ENCODE measurements at places on chromosomes 3 and 15. TPM values are rescaled to one million over a fixed set of nuclear protein-coding genes. Genes with fewer than 3 reads are reported as not detected.

DNA sequence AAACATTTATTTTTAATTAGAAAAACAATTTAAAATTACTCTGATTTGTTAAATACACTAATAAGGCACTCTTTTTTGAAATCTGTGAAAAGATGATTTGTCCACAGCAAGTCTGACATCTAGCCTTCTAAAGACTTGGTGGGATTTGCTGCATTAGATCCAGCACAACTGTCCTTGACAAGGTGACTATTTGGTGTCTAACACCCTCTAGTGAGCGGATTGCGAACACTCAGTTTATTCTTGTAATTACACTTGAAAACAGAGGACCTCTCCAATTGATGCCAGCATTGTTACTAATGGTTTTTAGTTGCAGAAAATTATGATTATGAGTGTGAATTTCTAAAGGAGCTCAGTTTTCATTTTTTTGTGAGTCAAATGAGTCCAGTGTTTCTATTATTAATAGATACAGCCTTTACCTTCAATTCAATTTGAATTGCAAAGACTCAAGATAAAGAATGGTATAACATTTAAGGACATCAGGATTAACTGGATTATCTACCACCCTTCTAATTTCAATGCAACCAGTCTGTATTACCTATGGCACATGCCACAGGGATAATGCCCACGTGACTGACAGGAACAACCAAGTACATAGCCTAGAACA is 29.7 kb upstream of the STRIT1 start:
- H3K27me3 ChIP-seq: no peaks in the 10 kb centered on the region
- no peaks in the 10 kb centered on the region for H3K36me3 ChIP-seq
- H3K27ac ChIP-seq: no peak overlapping the region
- H3K4me3 ChIP-seq: no peak overlapping the region
- H3K4me1 ChIP-seq: no peaks in the 10 kb centered on the region

GRCh38 chr15:101526442-101526841 is 36.9 kb upstream of the PCSK6 start:
- no peak overlapping the region for H3K27ac ChIP-seq
- no peaks in the 10 kb centered on the region for H3K36me3 ChIP-seq
- DNase-seq: peak; percentile 90
- peaks cover 22% of the 10 kb centered on the region for H3K4me1 ChIP-seq
- H3K27me3 ChIP-seq: no peaks in the 10 kb centered on the region

- no peaks in the 10 kb centered on the region for H3K4me1 ChIP-seq
- no peak overlapping the region for H3K27ac ChIP-seq
- no peaks in the 10 kb centered on the region for H3K36me3 ChIP-seq
- no peaks in the 10 kb centered on the region for H3K27me3 ChIP-seq
- H3K4me3 ChIP-seq: no peak overlapping the region
Measured at GRCh38 chr3:8325306-8325705, 176.3 kb upstream of the LMCD1 start.

Gene CCR3
- total RNA-seq: not detected

Gene BFSP2
- total RNA-seq: not detected

Gene PBRM1
- 79.4 TPM for total RNA-seq

Gene EFCAB12
- total RNA-seq: 0.42 TPM

GRCh38 chr15:90531147-90531546 is 1.4 kb downstream of the CRTC3 start:
- H3K27me3 ChIP-seq: no peaks in the 10 kb centered on the region
- peaks cover 66% of the 10 kb centered on the region for H3K4me1 ChIP-seq
- H3K27ac ChIP-seq: peak overlapping the region; percentile 94
- H3K4me3 ChIP-seq: peak overlapping the region; percentile 93

DNA sequence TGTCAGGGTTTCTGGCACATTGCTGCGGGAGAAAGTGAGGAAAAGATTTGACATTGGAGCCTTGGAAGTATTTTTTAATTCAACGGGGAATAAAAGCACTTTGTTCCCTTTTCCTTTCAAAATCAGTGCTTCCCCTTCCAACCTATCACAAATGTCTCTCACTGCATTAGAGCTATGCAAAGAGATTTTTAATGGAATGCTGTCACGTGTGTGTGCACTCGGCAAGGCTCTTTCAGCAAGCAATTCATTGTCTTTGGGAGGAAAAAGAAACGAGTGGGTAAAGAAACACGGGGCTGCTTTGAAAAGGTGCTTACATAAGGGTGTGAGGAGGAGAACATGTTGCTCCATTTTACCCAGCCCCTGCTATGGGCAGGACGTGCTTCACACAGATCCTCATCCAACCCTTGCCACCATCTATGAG is 490.4 kb upstream of the PROK2 start:
- H3K27me3 ChIP-seq: no peaks in the 10 kb centered on the region
- no peak overlapping the region for H3K4me3 ChIP-seq
- no peak for DNase-seq
- peaks cover 53% of the 10 kb centered on the region for H3K4me1 ChIP-seq
- no peaks in the 10 kb centered on the region for H3K36me3 ChIP-seq

DNA sequence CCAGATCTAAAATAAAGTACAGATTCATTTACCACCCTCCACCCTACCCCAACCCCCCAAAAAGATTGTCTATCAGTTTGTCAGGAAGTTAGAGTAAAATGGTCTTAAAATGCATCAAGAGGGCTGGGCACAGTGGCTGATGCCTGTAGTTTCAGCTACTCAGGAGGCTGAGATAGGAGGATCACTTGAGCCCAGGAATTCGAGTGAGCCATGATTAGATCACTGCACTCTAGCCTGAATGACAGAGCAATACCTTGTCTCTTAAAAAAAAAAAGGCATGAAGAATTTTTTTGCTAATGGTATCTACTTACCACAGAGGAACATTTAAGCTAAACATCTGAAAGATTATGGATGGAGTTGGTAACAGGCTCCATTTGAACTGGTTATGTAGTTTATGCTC is 71.0 kb downstream of the RBM6 start:
- no peak overlapping the region for H3K27ac ChIP-seq
- DNase-seq: no peak
- no peak overlapping the region for H3K4me3 ChIP-seq

- H3K4me1 ChIP-seq: peaks cover 5% of the 10 kb centered on the region
- H3K36me3 ChIP-seq: no peaks in the 10 kb centered on the region
- H3K27me3 ChIP-seq: no peaks in the 10 kb centered on the region
- H3K4me3 ChIP-seq: no peak overlapping the region
- no peak for DNase-seq
- no peak overlapping the region for H3K27ac ChIP-seq
Measured at GRCh38 chr15:82804575-82804949, 1.3 kb downstream of the FSD2 start.

DNA sequence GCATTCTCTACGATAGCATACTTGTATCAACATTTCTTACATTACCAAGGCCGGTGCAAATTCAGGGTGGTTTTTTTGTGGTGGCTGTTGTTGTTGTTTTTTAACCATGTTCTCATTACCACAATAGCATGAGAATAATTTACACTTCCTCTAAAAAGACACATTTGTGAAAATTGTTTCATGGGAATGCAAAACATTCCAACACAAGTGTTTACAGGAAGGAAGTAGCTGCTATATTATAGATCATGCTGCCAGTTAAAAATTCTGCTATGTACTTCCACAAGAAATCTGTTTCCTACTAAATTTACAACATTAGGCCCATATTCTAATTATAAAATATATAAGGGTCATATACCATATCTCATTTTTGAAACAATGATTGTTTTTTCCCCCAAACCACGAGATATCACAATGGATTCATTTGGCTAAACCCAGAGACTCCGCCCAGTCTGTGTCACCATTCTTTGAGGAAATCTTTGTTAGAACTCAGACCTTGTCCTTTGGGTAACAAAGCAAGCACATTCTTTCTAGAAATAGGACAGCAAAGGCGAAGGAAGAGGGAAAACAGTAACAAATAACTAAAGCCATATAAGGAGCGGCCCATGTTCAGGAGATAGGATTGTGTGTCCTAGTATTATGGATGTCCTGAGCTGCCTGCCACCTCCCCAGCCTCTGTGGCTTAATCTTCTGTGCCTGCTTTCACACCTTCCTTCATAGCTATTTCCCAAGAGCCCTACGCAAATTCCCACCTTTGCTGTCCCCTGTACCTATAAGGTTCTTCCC is 60.1 kb downstream of the UACA start:
- DNase-seq: no peak
- peak overlapping the region; percentile 53 for H3K4me3 ChIP-seq
- H3K36me3 ChIP-seq: no peaks in the 10 kb centered on the region
- H3K27me3 ChIP-seq: no peaks in the 10 kb centered on the region
- peak overlapping the region; percentile 76 for H3K27ac ChIP-seq

GRCh38 chr3:16552757-16553156 is 39.3 kb upstream of the RFTN1 start:
- H3K36me3 ChIP-seq: no peaks in the 10 kb centered on the region
- no peak for DNase-seq
- no peaks in the 10 kb centered on the region for H3K27me3 ChIP-seq
- no peak overlapping the region for H3K4me3 ChIP-seq
- H3K27ac ChIP-seq: no peak overlapping the region

GRCh38 chr3:62942764-62943163 is 67.5 kb upstream of the CADPS start:
- no peak overlapping the region for H3K27ac ChIP-seq
- H3K27me3 ChIP-seq: no peaks in the 10 kb centered on the region
- H3K4me1 ChIP-seq: no peaks in the 10 kb centered on the region
- no peak overlapping the region for H3K4me3 ChIP-seq

Gene STAB1
- 101 TPM for total RNA-seq

DNA sequence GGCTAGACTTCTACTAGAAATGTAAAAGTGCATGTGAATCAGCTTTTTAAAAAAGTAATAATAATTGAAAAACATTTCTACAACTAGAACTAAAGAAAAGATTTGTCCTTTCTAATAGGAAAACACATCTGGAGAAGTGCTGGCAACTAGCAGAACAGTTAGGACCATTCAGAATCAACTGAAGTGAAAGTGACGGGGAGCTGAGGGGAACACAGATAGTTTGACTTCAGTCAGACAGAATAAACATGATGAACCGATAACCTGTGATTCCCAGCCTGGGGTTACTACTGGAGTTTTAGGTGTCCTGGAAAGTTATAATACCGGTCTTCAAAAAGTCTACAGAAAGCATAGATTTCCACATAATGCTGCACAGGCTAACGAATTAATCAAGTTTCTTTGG is 28.1 kb downstream of the OPA1 start:
- no peak for DNase-seq
- H3K27me3 ChIP-seq: no peaks in the 10 kb centered on the region
- no peak overlapping the region for H3K4me3 ChIP-seq
- no peaks in the 10 kb centered on the region for H3K4me1 ChIP-seq
- H3K36me3 ChIP-seq: peaks cover 19% of the 10 kb centered on the region

Gene FHIT
- total RNA-seq: 5.6 TPM

GRCh38 chr3:195186041-195186709 is 84.8 kb downstream of the XXYLT1 start:
- peaks cover 73% of the 10 kb centered on the region for H3K4me1 ChIP-seq
- H3K36me3 ChIP-seq: no peaks in the 10 kb centered on the region
- DNase-seq: no peak
- H3K4me3 ChIP-seq: no peak overlapping the region

DNA sequence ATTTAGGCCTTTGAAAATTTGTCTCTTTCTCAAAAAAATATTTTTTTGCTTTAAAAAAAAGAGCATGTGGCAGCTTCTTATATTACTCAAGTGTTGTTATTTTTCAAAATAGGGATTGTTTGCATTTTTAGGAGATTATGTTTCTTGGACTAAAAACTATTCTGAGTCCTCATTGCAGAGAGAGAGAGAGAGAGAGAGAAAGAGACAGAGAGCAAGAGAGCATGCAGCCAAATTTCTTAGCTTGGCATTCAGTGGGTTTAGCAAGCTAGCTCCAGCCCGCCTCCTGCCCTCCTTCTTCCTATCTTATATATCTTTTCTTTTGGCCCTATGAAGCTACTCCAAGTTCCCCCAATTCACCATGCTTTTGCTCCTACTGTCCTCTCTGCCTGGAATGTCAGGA is 55.7 kb downstream of the CEMIP start:
- no peak overlapping the region for H3K27ac ChIP-seq
- no peaks in the 10 kb centered on the region for H3K36me3 ChIP-seq
- H3K27me3 ChIP-seq: no peaks in the 10 kb centered on the region

GRCh38 chr15:90336705-90337141 is 15.4 kb upstream of the ZNF774 start:
- no peaks in the 10 kb centered on the region for H3K36me3 ChIP-seq
- no peaks in the 10 kb centered on the region for H3K4me1 ChIP-seq
- no peak overlapping the region for H3K4me3 ChIP-seq
- no peak for DNase-seq

DNA sequence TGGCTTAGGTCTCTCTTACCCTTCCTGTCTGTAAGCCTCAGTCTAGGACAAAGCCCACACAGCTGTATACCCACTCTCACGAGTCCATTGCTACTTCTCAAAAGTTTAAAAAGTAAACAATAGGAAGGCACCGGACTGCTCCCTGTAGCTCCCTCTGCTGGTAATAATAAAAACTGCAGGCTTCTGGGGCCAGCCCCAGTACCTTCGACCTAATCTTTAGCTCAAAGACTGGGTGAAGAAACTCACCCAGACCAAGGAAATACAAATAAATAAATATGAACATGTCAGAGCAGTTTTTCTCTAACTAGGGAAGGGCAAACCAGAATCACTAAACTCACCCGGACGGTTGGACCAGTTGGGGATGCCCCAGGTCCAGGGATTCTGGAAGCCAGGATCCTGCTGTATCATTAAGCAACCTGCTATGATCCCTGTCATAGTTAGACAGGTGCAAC is 5.0 kb downstream of the FAM219B start:
- no peak overlapping the region for H3K4me3 ChIP-seq
- H3K27ac ChIP-seq: peak overlapping the region; percentile 13
- H3K36me3 ChIP-seq: peaks cover 83% of the 10 kb centered on the region
- H3K27me3 ChIP-seq: no peaks in the 10 kb centered on the region
- no peak for DNase-seq
- H3K4me1 ChIP-seq: peaks cover 38% of the 10 kb centered on the region

- H3K27ac ChIP-seq: no peak overlapping the region
- no peaks in the 10 kb centered on the region for H3K27me3 ChIP-seq
- H3K4me1 ChIP-seq: no peaks in the 10 kb centered on the region
- DNase-seq: no peak
Measured at GRCh38 chr3:8183627-8184026, 318.0 kb upstream of the LMCD1 start.

DNA sequence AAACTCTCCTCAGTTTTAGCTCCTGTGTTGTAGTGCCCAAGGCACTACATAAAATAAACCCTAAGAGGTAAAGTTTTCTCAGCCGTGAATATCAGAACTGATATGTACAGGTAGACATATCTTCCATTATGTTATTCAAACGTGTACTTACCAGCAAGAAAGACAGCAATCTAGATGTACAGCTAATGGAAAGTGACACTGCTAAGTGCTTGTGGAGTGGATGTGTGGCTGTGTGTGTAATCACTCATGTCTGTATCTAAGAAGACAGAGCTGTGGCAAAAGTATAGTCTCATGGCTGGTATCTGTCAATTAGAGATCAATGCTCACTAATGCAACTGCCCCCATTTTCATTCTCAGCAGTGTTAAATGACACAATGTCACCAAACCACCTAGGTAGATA is 101.3 kb downstream of the FMN1 start:
- H3K4me3 ChIP-seq: no peak overlapping the region
- H3K27me3 ChIP-seq: no peaks in the 10 kb centered on the region
- no peak for DNase-seq
- no peaks in the 10 kb centered on the region for H3K36me3 ChIP-seq
- no peak overlapping the region for H3K27ac ChIP-seq
- peaks cover 26% of the 10 kb centered on the region for H3K4me1 ChIP-seq

GRCh38 chr15:82977076-82977475 is 8.9 kb upstream of the RAMAC start:
- no peak overlapping the region for H3K4me3 ChIP-seq
- no peak for DNase-seq
- H3K27ac ChIP-seq: no peak overlapping the region
- no peaks in the 10 kb centered on the region for H3K27me3 ChIP-seq
- no peaks in the 10 kb centered on the region for H3K36me3 ChIP-seq
- no peaks in the 10 kb centered on the region for H3K4me1 ChIP-seq

Gene C3orf49
- total RNA-seq: not detected

Data from esophagus muscularis mucosa (tissue), 4 donors.